ENCODE measurements at places on chromosomes 5 and 9.

- no peak for DNase-seq
Measured at GRCh38 chr9:137705906-137706305, 87.1 kb downstream of the EHMT1 start.

- no peak for DNase-seq
Measured at GRCh38 chr9:92680166-92681119, 10.5 kb upstream of the IPPK start.

- DNase-seq = no peak
Measured at GRCh38 chr5:22852807-22853660, at the start of gene CDH12. Gene CDH12, minus strand, starts transcription at chr5:22853344.

DNA sequence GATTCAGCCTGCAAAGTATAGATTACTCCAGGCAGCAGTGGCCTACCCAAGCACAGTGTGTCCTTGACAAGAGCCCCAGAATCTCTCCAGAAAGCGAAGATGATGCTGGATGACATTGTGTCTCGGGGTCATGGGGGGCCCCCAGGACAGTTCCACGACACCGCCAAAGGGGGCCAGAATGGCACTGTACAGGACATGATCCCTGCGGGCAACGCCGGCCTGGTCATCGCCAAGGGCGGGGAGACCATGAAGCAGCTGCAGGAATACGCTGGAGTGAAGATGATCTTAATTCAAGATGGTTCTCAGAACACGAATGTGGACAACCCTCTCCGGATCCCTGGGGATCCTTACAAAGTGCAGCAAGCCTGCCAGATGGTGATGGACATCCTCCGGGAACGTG lies 107.0 kb upstream of the MTAP start:
- DNase-seq = no peak

GRCh38 chr5:5497152-5497788 lies 74.8 kb downstream of the ICE1 start:
- DNase-seq = peak; percentile 13

DNA sequence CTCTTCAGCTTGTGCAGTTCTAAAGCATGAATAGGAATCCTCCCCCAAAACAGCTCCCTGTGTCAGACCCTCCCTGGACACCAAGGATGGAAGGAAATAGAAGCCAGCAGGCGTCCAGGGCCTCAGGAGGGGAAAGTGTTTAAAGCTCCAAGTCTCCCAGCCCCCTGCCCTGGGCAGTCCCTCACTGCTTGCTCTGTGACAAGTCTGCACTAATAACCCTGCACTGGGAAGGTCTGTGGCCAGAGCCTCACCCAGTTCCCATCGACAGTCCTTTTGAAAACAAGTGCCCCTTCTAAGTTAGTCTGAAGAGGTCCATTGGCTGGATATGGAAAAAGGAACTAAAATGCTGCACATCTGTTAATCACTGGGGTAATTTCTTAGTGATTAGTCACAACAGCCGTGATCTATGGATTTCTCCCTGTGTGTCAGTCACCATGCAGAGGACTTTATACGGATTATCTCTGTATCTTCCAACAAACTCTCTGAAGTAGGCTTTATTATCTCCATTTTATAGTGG lies 195.3 kb downstream of the FBXL7 start:
- DNase-seq = no peak

- no peak for DNase-seq
Measured at GRCh38 chr9:125262294-125262991, 817 bp downstream of the GAPVD1 start.

DNA sequence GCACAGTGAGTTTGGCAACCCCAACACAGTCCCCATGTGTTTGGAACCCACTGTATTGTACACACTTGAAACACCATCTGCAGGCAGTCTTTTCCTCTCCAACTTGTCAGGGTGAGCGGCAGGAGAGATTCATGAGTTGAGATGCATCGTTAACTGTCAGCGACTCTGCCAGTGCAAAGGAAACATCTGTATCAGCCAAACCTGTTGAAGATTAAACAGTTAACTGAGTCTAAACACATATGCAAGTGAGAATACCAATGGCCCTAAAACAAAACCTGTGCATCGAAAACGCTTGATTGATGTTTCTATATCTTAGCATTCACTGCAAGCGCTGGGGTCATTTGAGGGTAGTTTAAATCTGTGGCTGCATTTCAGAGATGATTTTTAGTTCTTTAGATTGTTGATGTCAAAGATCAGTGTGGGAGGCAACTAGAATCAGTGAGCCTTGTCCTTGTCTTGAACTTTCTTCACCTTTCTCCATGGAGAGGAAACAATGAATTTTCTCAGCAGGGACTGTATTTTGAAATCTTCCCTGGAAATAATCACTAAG lies 41.3 kb upstream of the PAM start:
- no peak for DNase-seq

DNA sequence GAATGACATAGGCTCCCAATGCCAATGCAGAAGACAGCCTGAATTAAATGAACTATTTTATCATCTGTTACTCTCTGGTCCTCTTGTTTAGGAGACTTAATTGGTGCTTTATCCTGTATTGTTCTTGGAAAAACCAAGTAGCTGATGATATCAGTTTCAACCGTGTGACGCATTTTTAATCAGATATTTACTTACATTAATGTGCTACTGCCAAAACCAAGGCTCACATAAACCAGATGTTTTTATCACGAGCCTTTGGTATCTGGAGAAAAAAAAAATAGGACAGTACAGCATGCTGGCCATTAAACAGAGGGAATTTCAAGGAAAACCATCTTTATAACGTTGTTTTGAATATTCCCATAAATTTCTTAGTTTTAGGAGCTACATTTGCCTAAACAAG lies 90.1 kb downstream of the ICE1 start:
- no peak for DNase-seq

DNA sequence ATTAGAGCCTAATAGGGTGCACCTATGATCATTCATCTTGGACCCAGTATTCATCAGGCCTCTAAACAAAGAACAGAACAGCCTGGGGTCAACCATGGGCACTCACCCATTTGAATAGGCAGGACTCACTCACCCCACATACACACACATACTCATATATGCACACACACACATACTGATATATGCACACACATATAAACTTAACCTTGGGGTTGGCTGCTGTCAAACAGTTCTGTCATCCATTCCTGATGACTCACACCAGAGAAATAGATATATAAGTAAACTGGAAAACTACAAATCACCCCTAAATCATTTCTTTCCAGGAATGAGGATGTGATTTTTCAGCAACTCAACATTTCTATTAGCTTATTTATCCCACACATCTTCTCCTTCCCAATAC lies 51.3 kb downstream of the ARL15 start:
- DNase-seq = no peak

DNA sequence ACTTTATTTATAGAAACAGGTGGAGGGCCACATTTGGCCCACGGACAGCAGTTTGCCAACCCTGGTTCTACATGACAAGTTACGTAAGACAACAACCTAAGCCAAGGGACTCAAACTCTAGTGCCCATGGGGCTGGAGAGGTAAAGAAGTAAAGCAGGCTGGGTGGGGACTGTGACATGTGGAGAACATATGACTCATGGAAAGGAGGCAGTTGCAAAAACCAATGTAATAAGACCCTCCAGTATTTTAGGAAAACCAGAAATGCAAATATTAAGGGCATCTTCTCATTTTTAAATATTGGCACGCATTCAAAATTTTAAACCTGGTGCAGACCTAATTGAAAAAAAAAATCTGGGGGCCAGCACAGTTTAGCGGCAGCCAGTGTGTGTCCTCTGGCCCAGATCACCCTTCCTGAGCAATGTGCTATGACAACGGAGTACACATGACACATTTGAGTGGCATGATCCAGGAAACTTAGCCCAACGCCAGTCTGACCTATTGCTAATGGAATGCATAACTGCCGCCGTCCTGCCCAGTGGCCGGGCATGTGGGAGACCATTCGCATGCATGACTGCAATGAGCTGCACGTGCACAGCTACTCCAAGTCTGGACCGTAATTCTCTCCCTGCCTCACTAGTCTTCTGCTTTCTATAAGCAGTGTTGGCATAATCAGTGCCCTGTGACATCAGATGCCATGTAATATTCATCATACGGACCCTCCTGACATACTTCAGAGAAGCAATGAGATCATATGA lies 97.2 kb downstream of the SH3TC2 start:
- peak; percentile 99 for DNase-seq

- DNase-seq = no peak
Measured at GRCh38 chr5:104345222-104346016, 782.8 kb upstream of the NUDT12 start.

Data from retinal pigment epithelial cell (primary cell).